ENCODE measurements at places on chromosomes 6 and 20. TPM values are rescaled to one million over a fixed set of nuclear protein-coding genes. Genes with fewer than 3 reads are reported as not detected.

DZANK1 gene
- polyA plus RNA-seq, result 6.2 TPM

KCNK5 gene
- 11.5 TPM for polyA plus RNA-seq

HLA-DMB gene
- polyA plus RNA-seq, result 9.1 TPM

C6orf118 gene
- 3.8 TPM for polyA plus RNA-seq

TMEM151B gene
- polyA plus RNA-seq, result 1.2 TPM

GABRR1 gene
- 2.7 TPM for polyA plus RNA-seq

POU5F1 gene
- polyA plus RNA-seq, result 11.7 TPM

GLP1R gene
- 0.84 TPM for polyA plus RNA-seq

HLA-DQA1 gene
- polyA plus RNA-seq, result 3.8 TPM

KIF13A gene
- polyA plus RNA-seq, result 36.9 TPM

All from left renal pelvis (tissue), 4 donors.